T-helper 2 cell treated with Interferon-gamma antibody and Interleukin-4, amounts not matched to agents 5 μg/mL and 100 μg/mL, for 36 hours (primary cell): ENCODE measurements at places on chromosomes 16 and 17.
A peak's percentile ranks its signal among the peaks of the same experiment; 100 is the strongest.

- no peak for DNase-seq
Measured at GRCh38 chr16:21617607-21618006, 18.2 kb downstream of the METTL9 start.

GRCh38 chr17:1907909-1908698 is 78.3 kb downstream of the RPA1 start:
- no peak for DNase-seq

DNA sequence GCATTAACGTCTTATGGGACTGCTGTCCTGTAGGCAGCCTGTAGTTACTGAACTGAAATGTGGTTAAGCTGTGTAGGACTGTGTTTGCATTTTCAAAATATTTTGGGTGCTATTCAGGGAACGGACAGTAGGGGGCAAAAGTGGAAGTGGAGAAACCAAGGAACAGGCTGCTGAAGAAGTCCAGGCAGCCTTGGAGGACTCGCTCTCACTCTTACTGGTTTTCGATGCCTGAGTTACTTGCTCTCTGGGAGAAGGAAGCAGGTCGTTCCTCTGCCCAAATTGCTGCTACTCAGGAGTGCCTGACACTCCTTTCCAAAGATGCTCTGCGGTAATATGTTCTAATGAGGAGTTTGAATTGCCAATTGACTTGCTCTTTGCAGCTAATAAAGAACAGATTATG is 64.5 kb upstream of the RBFOX1 start:
- no peak for DNase-seq

- DNase-seq = no peak
Measured at GRCh38 chr16:54442864-54443263, 156.3 kb upstream of the IRX3 start.

GRCh38 chr16:17098685-17099084 is 372.1 kb downstream of the XYLT1 start:
- no peak for DNase-seq

- peak; percentile 82 for DNase-seq
Measured at GRCh38 chr16:83952940-83953795, at the start of gene OSGIN1. Gene OSGIN1, plus strand, starts transcription at chr16:83953240. Its CDS starts 4,432 bp downstream, at chr16:83957672.

GRCh38 chr17:36184023-36184765 is 7.8 kb upstream of the TBC1D3B start:
- DNase-seq = no peak

GRCh38 chr16:86651823-86652222 is 73.5 kb downstream of the FOXL1 start:
- DNase-seq = no peak

GRCh38 chr16:66299349-66299748 is 67.1 kb upstream of the CDH5 start:
- no peak for DNase-seq

DNA sequence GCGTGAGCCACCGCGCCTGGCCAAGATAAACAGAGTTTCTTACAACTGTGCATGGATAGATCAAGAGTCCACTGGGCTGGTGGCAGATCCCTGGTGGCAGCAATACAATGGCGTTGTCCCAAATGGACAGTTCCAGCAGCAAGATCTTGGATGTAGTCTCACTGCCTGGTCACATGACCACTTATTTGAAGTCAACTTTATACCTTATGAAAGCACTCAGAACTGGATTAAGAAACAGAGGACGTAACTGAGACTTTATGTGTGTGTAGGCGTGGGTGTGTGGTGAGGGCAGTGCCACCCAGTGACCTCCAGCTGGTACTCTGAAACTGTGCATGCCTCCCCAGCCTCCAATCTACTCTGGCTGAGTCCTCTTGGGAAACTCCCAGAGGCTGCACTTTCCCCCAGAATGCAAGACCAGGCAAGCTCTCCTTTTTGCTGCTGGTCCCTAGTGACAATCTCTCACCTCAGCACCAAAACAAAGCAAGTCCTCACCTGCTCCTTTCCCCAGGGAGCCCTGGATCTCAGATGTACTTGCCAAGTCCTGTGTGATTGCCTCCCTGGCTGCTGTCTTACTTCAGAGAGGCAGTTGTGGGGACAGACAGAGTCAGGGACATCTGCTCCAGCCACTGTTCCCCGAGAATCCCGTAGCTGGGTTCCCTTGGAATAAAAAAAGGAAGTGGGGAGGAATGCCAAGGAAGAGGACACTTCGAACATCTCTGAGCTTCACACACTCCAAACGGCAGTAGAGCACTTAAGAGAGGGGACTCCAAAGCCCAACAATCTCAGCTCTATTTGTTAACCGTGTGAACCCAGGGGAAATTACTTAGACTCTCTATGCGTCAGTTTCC is 11.7 kb upstream of the ST6GALNAC2 start:
- no peak for DNase-seq

- no peak for DNase-seq
Measured at GRCh38 chr17:38925263-38925995, at the start of gene LASP1NB. Gene LASP1NB, plus strand, starts transcription at chr17:38925614.

DNA sequence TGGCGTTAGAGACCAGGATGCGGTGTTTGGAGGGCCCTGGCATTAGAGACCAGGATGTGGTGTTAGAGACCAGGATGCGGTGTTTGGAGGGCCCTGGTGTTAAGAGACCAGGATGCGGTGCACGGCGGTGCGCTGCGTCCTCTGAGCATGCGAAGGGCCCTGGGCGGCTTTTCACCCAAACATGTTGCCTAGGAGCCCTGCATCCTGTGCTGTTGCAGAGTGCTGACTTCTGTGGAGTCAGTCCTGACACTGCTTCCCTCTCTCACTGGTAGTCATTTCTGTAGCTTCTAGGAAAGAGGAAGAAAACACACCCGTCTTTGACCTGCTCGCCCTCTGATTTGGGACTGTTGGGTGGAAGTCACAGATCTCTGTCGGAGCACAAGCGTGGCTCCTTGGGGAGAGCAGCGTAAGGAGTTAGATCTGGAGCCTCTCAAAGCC is 141.2 kb downstream of the LAT start:
- DNase-seq = no peak

DNA sequence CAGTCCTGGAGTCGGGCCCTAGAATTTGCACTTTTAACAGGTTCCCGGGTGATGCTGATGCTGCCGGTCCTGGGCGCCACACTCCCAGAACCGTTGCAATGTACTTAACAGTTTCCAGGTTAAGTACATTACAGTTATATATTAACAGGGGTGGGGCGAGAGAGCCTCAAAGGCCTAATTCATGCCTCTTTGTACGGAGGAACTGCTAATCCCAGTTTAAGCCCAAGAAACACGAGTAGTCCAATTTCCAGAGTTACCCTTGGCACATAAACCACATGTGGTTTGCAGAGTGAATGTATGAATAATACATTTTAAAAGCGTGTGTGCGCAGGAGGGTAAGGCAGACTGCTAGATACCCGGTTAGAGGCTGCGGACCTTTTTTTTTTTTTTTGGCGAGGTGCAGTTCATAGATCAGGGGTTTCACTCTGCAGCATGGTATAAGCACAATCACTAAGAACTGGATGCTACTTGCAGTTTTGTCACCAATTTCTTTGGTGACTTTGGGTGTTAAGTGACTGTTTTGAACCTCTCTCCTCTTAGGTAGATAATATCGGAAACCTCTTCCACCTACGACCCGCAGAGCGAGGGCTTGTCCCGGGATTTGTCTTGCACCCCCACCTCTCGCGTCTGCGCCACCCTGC is 713 bp downstream of the COX11 start:
- peak; percentile 43 for DNase-seq

DNA sequence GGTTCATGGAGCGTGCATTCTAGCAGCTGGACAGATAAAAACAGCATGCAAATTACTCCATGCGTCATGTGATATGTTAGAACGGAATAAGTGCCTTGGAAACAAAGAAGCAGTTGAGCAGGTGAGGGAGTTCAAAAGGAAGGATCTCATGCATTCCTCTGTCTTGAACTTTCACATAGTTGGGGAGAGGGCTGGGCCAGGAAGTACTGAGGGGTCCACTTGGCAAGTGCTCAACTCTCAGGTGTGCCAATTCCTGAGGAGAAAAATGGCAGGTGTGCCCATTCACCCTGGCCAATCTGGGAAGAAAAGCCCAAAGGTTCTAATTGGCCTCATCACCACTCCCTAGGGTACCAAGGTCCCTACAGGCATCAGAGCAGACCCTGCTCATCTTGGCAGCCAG is 67.7 kb downstream of the CES1 start:
- DNase-seq = no peak

DNA sequence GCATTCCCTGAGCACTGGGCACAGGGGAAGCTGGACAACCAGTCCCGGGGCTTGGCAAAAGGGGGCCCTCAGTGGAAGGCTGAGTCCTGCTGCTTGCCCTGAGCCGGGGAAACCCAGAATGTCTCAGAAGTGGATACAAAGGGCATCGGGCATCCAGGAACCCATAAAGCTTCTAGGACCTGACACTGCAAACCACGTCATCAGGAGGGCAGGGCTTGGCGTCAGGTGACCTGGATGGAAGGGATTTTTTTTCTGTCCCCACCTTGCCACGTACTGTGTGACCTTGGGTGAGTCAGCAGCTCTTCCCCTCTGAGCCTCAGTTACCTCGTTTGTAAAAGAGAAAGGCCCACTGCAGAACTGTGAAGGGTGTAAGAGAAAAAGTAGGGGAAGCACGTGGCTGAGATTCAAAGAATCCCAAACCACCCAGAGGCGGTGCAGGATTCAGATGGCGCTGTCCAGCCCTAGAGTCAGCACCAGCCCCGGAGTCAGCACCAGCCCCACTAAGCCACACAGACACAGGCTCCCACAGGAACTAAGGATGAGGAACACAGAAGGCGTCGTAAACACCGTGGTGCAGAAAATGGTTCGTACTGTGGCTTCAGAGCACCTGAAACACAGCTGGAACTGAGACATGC is 53.7 kb downstream of the C16orf95 start:
- no peak for DNase-seq

GRCh38 chr17:33056399-33057146 is 64.9 kb downstream of the SPACA3 start:
- DNase-seq = no peak

GRCh38 chr16:57893217-57893558 is 77.7 kb downstream of the CNGB1 start:
- DNase-seq = no peak

DNA sequence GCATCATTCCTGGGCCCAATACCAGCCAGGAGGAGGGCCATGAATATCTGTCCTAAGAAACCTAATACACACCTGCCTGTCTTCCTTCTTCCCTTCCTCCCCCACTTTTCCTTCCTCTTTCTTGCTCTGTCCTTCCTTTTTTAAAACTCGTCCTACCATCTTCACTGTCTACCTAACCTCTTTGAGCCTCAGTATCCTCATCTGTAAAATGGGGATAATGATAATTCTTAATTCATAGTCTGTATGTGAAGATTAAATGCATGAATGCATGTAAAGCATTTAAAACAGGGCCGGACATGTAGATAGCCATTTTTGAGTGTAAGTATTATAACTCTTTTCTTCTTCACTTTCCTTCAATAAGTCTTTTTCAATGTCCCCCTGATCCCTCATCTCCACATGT is 560 bp downstream of the CRYBA1 start:
- DNase-seq = no peak

- DNase-seq = no peak
Measured at GRCh38 chr17:21689604-21690003, 2.7 kb upstream of the KCNJ18 start.

GRCh38 chr16:53031323-53031942 is 21.3 kb downstream of the CHD9NB start:
- DNase-seq = no peak

- no peak for DNase-seq
Measured at GRCh38 chr17:72778169-72779151, 314.0 kb downstream of the SLC39A11 start.

GRCh38 chr16:1965396-1966001 is 873 bp upstream of the RPS2 start:
- DNase-seq = no peak

DNA sequence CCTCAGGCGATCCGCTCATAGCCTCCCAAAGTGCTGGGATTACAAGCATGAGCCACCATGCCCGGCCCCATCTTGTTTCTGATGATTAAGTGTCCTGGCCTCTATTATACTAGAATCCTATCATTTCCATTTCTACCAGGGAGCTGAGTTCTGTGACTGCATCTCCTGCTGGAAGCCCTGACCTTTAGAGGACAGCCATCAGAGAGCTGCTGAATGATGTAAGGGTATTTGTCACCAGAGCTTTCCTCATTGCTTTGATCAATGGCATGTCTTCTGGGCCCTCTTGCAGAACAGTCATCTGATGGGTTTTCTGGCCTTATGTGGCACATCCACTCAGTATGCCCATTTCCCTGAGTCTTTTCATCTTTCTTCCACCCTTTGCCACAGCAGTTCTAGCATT is 39.9 kb downstream of the PSMD12 start:
- DNase-seq = no peak

- no peak for DNase-seq
Measured at GRCh38 chr17:44848961-44849489, 1.3 kb downstream of the HIGD1B start.

DNA sequence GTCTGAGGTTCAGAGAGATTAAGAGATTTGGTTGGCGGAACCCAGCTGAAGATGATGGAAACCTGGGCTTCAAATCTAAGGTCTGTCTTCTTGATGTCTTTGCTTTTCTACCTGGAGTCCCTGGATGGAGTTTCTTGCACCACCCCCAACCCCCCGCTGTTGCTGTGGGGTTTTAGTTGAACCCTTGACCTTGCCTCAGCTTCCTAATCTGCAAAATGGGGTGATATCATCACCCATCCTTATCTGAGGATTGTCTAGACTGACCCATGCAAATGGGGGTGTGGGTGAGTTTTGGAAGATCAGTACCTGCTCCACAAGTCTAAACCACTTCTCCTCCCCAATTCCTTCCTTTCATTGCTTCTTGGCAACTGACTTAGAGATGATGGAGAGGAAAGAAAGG is 9.0 kb upstream of the CMIP start:
- no peak for DNase-seq

- no peak for DNase-seq
Measured at GRCh38 chr17:64264891-64265290, 1.8 kb upstream of the TEX2 start.

- no peak for DNase-seq
Measured at GRCh38 chr17:82253179-82253544, 20.3 kb downstream of the CSNK1D start.

- DNase-seq = no peak
Measured at GRCh38 chr17:66963521-66963908, 992 bp upstream of the CACNG4 start.

- peak; percentile 38 for DNase-seq
Measured at GRCh38 chr16:8962393-8963009, 1.2 kb downstream of the USP7 start.

- DNase-seq = no peak
Measured at GRCh38 chr17:1498233-1498632, 5.7 kb upstream of the MYO1C start.

GRCh38 chr17:71963351-71963750 is 157.5 kb upstream of the SOX9 start:
- DNase-seq = no peak

GRCh38 chr16:68445458-68445857 is 2.9 kb downstream of the SMPD3 start:
- DNase-seq = peak; percentile 52

DNA sequence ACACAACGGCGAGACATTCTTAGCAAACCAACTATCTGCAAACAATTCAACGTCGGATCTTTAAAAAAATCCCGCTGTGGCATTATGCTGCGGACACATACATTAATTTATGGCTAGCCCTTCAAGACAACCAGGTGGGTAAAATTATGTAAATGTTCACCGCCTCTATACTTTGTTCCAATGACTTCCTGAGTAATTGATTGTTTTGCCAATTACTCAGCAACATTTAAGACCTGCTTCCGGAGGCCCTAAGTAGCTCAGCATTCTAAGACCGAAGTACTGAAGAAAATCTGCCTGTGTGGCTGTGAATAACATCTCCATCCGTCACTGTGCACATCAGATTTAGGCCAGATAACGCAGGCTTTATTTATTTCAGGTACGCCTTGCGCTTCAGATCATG is 23.3 kb downstream of the QPRT start:
- no peak for DNase-seq
